ENCODE measurements at places on chromosomes 6 and 20.

GRCh38 chr6:125259354-125259736 lies 42.4 kb downstream of the HDDC2 start:
- no peak overlapping the region for H3K27ac ChIP-seq
- DNase-seq: no peak
- no peaks in the 10 kb centered on the region for H3K36me3 ChIP-seq
- no peaks in the 10 kb centered on the region for H3K4me1 ChIP-seq
- H3K27me3 ChIP-seq: no peaks in the 10 kb centered on the region
- no peak overlapping the region for H3K4me3 ChIP-seq

- peak; percentile 35 for DNase-seq
- H3K4me1 ChIP-seq: peaks cover 40% of the 10 kb centered on the region
- H3K27me3 ChIP-seq: no peaks in the 10 kb centered on the region
- peaks cover 6% of the 10 kb centered on the region for H3K36me3 ChIP-seq
Measured at GRCh38 chr20:36573798-36574365, 485 bp downstream of the TGIF2 start.

DNA sequence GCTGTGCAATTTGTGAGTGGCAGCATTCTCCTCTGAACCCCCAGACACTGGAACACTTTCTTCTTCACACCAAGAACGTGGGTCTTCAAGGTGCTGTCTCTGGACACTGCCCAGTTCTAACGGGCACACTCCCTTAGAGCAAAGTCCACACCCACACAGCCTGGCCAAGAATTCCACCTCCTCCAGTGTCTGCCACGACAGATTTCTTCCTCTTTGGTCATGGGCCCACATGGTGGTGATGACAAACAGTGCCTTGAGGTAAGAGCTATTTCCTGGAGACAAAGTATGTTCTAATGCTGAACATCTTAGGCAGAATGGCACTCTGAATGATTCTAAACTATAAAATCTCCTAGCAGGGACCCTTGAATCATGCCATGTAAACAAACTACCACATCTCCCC lies 25.5 kb upstream of the SSTR4 start:
- H3K4me1 ChIP-seq: no peaks in the 10 kb centered on the region
- H3K4me3 ChIP-seq: no peak overlapping the region
- H3K36me3 ChIP-seq: no peaks in the 10 kb centered on the region
- no peaks in the 10 kb centered on the region for H3K27me3 ChIP-seq
- DNase-seq: no peak

- no peaks in the 10 kb centered on the region for H3K4me1 ChIP-seq
- H3K36me3 ChIP-seq: no peaks in the 10 kb centered on the region
- no peak overlapping the region for H3K27ac ChIP-seq
- H3K4me3 ChIP-seq: no peak overlapping the region
- DNase-seq: no peak
- peaks cover 5% of the 10 kb centered on the region for H3K27me3 ChIP-seq
Measured at GRCh38 chr20:1838556-1839279, 56.5 kb upstream of the SIRPA start.

DNA sequence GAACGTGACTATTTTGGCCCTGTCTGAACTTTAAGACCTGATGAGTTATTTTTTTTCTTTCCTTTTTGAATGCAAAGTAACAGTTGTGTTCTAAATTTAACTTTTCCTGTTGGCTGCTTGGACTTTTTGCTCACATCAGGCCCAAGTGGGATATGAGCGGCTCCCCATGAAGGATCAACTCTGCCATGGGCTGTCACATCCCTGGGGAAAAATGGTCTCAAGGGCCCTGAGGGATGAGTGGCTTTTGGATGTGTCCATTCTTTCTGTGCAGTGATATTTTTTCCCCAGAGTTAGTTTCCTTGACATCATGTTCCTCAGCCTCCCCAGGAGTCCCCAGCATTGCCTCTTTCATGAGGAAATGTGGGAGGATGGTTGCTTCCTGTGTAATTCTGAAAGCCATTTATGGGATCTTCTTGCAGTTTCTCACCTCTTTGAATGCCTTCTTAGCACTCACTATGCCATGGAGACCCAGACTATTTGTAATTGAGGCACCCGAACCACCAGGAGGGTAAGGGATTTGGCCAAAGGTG lies 92.5 kb downstream of the SLC24A3 start:
- H3K27me3 ChIP-seq: no peaks in the 10 kb centered on the region
- H3K27ac ChIP-seq: no peak overlapping the region
- no peaks in the 10 kb centered on the region for H3K36me3 ChIP-seq
- H3K4me1 ChIP-seq: no peaks in the 10 kb centered on the region
- DNase-seq: no peak

DNA sequence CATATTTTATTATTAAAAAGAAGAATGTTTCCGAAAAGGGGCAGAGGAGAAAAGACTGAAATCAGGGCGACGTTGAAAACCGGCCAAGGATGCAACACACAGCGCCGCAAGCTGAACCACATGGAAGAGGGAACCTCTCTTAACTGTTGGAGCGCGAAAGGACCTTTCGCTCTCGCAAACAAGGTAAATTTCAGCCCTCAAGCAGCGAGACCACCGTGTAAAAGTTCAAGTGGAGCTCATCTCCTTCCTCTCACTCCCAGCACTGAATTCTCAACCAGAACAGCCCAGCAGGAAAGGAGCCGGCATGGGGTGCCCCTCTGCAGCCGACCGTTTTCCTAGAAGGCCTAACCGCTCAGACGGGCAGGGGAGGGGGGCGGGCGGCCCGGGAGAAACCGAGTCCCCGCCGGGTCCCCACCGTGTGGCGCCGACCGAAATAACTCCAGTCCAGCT lies 621 bp downstream of the GPR63 start:
- no peaks in the 10 kb centered on the region for H3K36me3 ChIP-seq
- H3K4me3 ChIP-seq: peak overlapping the region; percentile 2
- no peak for DNase-seq
- peaks cover 18% of the 10 kb centered on the region for H3K4me1 ChIP-seq
- peak overlapping the region; percentile 3 for H3K27ac ChIP-seq

GRCh38 chr20:14470231-14470899 lies 133.0 kb upstream of the FLRT3 start:
- H3K4me1 ChIP-seq: no peaks in the 10 kb centered on the region
- no peak overlapping the region for H3K4me3 ChIP-seq
- H3K27me3 ChIP-seq: no peaks in the 10 kb centered on the region
- H3K27ac ChIP-seq: no peak overlapping the region
- no peaks in the 10 kb centered on the region for H3K36me3 ChIP-seq

DNA sequence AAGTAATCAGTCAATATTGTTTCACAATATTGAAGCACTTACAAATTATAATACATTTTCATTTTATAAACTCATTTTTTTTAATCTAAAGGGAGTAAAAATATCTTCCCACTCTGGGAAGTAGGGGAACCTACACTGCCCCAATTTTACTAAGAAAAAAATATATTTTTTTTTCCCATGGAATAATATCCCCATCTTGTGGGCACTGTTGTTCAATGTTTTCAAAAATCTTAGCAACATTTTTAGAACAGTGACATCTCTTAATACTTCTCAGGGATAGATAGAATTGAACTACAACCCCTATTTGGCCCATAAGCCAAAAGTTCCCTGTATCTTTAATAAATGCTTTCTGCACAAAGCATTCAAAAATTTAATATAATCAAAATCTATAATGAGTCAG lies 42.9 kb downstream of the ARHGAP18 start:
- no peaks in the 10 kb centered on the region for H3K36me3 ChIP-seq
- no peak overlapping the region for H3K27ac ChIP-seq
- H3K27me3 ChIP-seq: no peaks in the 10 kb centered on the region
- peaks cover 15% of the 10 kb centered on the region for H3K4me1 ChIP-seq

GRCh38 chr6:129317931-129318820 lies 391.8 kb downstream of the ARHGAP18 start:
- DNase-seq: no peak
- H3K27ac ChIP-seq: no peak overlapping the region
- H3K36me3 ChIP-seq: no peaks in the 10 kb centered on the region
- no peaks in the 10 kb centered on the region for H3K27me3 ChIP-seq
- no peaks in the 10 kb centered on the region for H3K4me1 ChIP-seq

GRCh38 chr6:129031051-129031599 lies 148.2 kb downstream of the LAMA2 start:
- H3K36me3 ChIP-seq: no peaks in the 10 kb centered on the region
- H3K4me1 ChIP-seq: no peaks in the 10 kb centered on the region
- H3K27me3 ChIP-seq: no peaks in the 10 kb centered on the region
- DNase-seq: no peak

DNA sequence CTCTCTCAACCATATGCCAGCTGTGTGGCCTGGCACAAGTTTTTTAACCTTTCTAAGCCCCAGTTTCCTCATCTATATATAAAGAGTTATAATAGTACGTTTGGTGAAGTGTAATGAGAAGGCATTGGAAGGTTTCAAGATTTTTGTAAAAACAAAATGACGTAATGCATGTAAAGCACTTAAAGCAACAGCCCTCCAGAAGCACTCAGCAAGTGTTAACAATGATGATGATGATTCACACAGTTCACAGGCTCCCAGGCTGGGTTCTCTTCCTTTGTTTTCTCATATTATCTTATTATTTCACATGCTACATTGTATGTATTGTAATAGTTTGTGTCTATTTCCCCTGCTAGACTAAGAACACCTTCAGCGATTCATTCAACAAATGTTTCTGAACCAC lies 6.2 kb downstream of the CEP250 start:
- no peak for DNase-seq
- H3K4me1 ChIP-seq: peaks cover 8% of the 10 kb centered on the region
- no peak overlapping the region for H3K27ac ChIP-seq
- no peak overlapping the region for H3K4me3 ChIP-seq
- H3K27me3 ChIP-seq: no peaks in the 10 kb centered on the region

DNA sequence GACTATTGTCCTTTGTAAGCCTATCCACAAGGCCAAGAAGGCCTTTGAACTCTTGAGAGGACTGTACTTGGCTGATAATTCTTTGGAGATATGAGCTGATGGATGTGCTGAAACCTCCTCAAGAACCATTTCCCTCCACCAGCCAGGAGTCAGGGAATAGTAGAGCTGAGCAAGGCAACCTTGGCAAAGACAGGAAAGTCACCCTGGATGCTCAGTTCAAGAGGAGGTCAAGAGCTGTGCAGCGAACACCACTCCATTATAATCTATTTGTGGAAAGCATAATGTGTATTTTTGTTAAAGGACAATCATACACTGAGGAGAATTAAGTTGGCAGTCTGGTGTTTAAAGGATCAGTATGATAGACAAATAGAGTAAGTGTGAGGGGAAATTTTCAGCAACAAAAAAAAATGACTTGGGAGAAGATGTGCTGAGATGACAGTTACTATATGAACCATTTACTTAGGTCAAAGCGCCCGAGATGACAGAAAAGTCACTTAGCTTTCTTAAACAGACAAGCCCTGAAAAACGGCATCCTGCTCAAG lies 177.2 kb upstream of the COL21A1 start:
- no peaks in the 10 kb centered on the region for H3K27me3 ChIP-seq
- no peak overlapping the region for H3K4me3 ChIP-seq
- no peak overlapping the region for H3K27ac ChIP-seq
- no peak for DNase-seq

DNA sequence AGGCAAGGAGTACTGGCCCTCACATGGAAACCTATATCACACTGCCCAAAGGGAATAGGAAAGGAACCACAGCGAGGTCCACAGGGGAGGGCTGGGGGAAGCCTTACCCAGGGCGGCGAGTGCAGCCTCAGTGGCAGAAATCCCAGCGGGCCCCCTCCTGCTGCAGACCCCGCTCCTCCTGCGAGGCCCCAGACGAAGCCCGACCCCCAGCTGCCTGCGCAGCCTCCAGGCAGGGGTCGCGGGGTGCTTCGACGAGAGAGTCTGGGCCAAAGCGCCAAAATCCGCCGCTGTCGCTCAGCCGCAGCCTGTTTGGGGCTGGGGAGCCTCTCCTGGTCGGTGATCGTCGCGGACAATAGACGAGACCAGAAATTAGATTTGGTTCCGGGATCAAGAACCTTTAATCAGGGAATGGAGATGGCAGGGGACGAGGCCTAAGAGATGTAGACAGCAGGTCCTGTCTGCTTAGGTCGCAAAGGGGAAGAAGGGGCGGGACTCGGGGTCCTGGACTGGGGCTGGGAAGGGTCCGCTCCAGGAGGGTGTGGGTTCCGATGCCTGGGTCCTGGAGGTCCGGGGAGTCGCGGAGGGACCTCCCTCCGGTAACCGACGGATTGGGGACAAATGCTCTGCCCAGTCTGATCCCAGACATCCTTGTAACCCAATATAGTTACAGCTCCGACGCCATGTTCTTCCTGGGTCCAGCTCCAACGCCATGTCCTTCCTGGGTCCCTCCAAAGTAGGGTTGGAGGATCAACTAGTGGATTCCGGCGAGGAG lies 36.4 kb upstream of the HLA-E start:
- no peak overlapping the region for H3K4me3 ChIP-seq
- H3K27me3 ChIP-seq: peaks cover 80% of the 10 kb centered on the region
- H3K4me1 ChIP-seq: peaks cover 47% of the 10 kb centered on the region
- no peak for DNase-seq
- no peaks in the 10 kb centered on the region for H3K36me3 ChIP-seq

GRCh38 chr20:49344975-49345374 lies 67.1 kb upstream of the ZNFX1 start:
- DNase-seq: no peak
- H3K4me1 ChIP-seq: no peaks in the 10 kb centered on the region
- no peaks in the 10 kb centered on the region for H3K27me3 ChIP-seq
- no peak overlapping the region for H3K27ac ChIP-seq
- H3K36me3 ChIP-seq: no peaks in the 10 kb centered on the region

DNA sequence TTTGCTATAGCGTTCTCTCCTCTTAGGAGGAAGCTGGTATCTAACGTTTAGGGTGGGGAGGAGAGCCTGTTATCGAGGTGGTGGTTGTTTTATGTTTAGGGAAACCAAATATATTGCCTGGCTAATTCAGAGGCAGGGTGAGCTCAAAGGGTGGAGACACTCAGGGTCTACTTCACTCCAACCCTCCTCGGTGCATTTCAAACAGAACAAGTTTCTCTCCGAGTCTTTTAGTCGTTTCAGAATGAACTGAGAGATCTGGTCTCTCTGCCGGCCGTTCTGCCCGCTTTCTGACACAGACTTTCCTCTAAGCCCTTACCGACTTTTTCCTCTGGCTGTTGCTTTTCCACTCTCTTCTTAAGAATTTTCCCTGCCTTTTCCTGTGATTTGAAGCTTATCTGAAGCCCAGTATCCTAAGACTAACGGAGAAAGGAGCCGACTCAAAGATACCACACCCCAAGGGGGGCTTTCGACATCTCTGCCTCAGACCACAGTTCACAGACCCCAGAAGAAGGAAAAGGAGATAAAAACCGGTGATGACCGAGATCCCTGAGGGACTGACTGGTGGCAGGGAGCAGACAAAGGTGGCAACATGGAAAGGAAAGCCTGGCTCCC lies 865 bp downstream of the STK38 start:
- H3K4me3 ChIP-seq: peak overlapping the region; percentile 99
- peaks cover 55% of the 10 kb centered on the region for H3K4me1 ChIP-seq
- peak; percentile 16 for DNase-seq
- peaks cover 2% of the 10 kb centered on the region for H3K36me3 ChIP-seq

GRCh38 chr6:150800674-150801314 lies 64.7 kb upstream of the MTHFD1L start:
- DNase-seq: no peak
- H3K4me1 ChIP-seq: no peaks in the 10 kb centered on the region
- no peaks in the 10 kb centered on the region for H3K36me3 ChIP-seq
- H3K27me3 ChIP-seq: no peaks in the 10 kb centered on the region
- H3K27ac ChIP-seq: no peak overlapping the region
- no peak overlapping the region for H3K4me3 ChIP-seq

Data from CD4-positive, alpha-beta memory T cell (primary cell).